ENCODE measurements at places on chromosomes 13 and 19. TPM values are rescaled to one million over a fixed set of nuclear protein-coding genes. Genes with fewer than 3 reads are reported as not detected.

DNA sequence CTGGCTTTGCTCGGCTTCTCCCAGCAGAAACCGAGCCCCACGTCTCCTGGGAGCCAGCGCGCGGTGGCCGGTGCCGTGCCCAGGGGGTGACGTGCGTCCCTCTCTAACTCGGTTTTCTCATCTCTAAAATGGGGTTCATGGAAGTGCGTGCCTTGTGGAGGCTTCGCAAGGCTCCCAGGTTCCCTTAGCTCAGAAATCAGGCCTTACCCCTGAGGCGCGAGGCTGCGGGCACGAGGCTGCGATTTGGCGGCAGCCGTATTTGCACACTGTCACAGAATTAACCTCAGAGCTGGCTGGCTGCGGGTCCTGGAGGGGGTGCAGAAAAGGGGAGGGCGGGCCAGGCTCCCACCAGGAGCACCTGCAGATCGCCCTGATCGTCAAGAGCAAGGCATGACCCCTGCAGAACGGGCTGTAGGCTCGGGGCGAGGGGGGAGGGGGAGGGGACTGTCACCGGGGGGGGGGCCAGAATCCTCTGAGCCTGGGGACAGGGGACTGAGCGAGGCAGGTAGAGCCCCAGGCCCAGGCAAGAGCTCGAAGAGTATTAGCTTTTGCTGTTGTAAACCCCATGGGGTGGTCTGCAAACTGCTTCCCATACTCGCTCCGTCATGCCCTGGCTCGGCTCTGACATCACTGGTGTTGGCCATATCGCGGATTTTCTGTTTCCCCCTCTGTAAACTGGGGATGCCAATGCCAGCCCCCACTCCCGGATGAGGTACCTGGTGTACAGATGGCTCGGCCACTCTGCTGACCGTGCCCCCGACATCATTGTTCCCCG, 62.2 kb downstream of the CCNE1 start:
- H3K4me1 ChIP-seq, result peaks cover 33% of the 10 kb centered on the region
- no peak overlapping the region for H3K27ac ChIP-seq
- H3K27me3 ChIP-seq, result peaks cover 28% of the 10 kb centered on the region
- H3K4me3 ChIP-seq, result peak overlapping the region; percentile 42

- DNase-seq, result no peak
- H3K36me3 ChIP-seq, result peaks cover 8% of the 10 kb centered on the region
These were observed 107.2 kb downstream of the FNDC3A start for GRCh38 chr13:49082653-49083536.

The RAX2 gene
- total RNA-seq, result not detected

- peaks cover 37% of the 10 kb centered on the region for H3K4me1 ChIP-seq
- no peak overlapping the region for H3K4me3 ChIP-seq
- peak; percentile 91 for DNase-seq
These were observed 23.3 kb downstream of the PBX4 start for GRCh38 chr19:19595171-19595701.

The OR7A5 gene
- total RNA-seq, result not detected

The FXYD1 gene
- total RNA-seq, result 16.1 TPM

The ZNF544 gene
- 44.6 TPM for total RNA-seq

Data from stomach (tissue), 19 donors.